Activated naive CD4-positive, alpha-beta T cell treated with anti-CD3 and anti-CD28 coated beads, Interleukin-2, amount 50 U/mL, for 16 hours (primary cell): ENCODE measurements at places on chromosomes 3 and 15.

DNA sequence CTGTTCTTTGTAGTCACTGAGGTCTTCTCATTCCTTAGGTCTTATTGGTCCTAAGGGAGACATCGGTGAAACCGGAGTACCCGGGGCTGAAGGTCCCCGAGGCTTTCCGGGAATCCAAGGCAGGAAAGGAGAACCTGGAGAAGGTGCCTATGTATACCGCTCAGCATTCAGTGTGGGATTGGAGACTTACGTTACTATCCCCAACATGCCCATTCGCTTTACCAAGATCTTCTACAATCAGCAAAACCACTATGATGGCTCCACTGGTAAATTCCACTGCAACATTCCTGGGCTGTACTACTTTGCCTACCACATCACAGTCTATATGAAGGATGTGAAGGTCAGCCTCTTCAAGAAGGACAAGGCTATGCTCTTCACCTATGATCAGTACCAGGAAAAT, 11.6 kb downstream of the ADIPOQ start:
- DNase-seq, result no peak

GRCh38 chr3:143471705-143472104, 352.1 kb downstream of the CHST2 start:
- DNase-seq, result no peak

DNA sequence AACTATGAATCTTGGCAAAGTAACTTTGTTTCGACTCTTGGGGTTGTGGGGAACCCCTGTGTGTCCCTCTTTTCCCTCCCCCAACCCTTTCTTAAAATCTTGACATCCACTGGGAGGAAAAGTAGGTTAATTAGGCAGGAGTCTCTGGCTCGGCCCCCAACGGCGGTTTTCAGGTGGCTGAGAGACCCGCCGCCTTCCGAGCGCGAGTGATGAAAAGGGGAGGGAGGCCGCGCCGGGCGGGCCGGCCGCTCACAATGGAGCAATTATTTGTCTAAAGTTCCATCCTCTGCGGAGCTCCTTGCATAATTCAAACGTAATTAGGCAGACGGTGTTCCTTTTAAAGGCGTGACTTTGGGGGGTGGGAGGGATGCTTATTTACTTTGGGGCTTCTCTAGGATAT, 51.7 kb downstream of the ZIC4 start:
- no peak for DNase-seq

- DNase-seq, result no peak
Observed at GRCh38 chr3:39989746-39990145, 180.3 kb downstream of the MYRIP start.

- DNase-seq, result no peak
Observed at GRCh38 chr3:55683666-55684270, 196.7 kb upstream of the WNT5A start.

DNA sequence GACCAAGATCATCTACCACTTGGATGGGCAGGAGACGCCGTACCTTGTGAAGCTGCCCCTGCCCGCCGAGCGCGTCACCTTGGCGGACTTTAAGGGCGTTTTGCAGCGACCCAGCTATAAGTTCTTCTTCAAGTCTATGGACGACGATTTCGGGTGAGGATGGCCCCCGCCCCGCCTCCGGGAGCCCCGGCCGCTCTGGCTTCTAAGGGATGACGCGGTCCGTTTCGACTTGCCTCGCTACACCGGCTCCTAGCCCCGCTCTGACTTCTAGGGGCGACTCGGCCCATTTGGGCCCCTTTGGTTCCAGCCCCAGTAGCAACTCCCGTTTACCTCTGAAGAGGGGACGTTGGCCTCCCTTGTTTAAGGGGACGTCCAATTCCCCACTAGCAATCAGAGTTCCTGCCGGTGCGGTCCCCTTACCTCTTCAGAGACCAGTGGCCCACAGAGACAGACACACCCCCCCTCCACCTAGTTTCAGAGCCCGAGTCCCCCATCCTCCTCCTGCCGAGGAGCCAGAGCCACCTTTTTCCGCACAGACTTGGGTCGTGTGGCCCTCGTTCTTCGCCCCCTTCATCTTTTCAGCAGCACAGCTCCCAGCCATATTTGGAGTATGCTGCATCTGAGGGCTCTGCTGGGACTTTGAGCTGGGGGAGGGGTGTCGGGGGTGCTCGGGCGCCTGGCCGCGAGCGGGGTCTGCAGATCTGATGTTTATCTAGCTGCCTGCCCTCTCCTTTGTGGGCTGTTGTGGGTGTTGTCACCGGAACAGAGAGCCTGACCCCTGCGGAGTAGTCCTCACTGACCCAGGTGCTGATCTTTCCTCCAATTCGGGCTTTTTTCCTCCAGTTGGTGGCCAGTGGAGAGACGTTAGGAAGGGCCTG, 706 bp downstream of the DVL3 start:
- peak; percentile 57 for DNase-seq

GRCh38 chr3:9280451-9281219, 31.2 kb upstream of the SRGAP3 start:
- no peak for DNase-seq

DNA sequence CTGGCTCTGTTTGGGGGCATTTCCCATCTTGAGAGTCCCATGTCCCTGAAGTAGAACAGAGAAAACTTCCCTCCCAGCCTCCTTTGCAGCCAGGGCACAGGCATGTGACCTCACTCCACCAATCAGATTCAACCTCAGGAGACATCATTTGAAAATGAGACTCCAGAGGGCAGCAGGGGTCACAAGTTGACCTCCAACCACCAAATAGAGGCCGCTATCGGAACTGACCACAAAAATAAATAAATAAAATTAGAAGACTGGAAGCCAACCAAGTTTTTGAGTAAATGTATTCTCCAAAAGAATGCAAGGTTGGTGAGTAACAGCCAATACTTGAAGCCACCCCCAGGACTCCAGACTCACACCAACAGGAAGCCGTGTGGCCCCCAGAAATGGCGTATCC, 106.5 kb downstream of the CHSY1 start:
- DNase-seq, result no peak

GRCh38 chr3:50112462-50112861, 23.7 kb downstream of the RBM5 start:
- DNase-seq, result no peak

DNA sequence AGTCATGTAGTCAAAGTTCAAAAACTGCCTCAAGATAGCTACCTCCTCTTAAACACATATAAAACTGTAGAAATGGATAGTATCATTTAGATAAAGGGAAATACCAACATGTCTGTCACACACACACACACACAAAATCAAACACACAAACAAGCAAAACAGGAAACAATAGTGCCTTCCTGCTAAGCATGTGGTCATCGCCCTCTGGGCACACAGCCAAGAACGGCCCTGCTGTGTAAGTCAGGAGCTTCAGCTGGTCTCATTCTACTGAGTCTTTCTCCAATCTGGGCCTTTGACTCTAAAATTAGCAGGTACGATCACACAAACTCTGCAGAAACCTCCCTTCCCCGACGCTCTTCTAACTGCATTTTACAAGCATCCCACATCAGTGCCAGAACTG, 272.2 kb upstream of the CHRNA7 start:
- no peak for DNase-seq

- no peak for DNase-seq
Observed at GRCh38 chr15:22903961-22904534, 65.6 kb downstream of the NIPA2 start.

DNA sequence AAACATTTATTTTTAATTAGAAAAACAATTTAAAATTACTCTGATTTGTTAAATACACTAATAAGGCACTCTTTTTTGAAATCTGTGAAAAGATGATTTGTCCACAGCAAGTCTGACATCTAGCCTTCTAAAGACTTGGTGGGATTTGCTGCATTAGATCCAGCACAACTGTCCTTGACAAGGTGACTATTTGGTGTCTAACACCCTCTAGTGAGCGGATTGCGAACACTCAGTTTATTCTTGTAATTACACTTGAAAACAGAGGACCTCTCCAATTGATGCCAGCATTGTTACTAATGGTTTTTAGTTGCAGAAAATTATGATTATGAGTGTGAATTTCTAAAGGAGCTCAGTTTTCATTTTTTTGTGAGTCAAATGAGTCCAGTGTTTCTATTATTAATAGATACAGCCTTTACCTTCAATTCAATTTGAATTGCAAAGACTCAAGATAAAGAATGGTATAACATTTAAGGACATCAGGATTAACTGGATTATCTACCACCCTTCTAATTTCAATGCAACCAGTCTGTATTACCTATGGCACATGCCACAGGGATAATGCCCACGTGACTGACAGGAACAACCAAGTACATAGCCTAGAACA, 29.7 kb upstream of the STRIT1 start:
- DNase-seq, result no peak

DNA sequence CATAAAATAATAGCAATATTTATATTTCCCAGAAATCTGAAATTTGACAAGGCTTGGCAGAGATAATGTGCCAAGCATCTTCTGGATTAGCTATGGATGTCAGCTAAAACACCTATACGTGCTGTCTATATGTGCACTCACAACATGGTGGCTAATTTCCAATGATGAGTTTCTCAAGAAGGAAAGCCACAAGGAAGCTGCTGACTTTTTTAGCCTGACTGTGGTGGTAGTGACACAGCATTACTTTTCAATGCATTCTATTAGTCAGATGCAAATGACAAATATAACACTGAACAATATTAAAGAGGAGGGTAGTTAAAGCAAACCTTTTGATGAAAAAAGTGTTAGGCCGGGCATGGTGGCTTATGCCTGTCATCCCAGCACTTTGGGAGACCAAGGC, 101.7 kb upstream of the CCDC54 start:
- DNase-seq, result no peak

DNA sequence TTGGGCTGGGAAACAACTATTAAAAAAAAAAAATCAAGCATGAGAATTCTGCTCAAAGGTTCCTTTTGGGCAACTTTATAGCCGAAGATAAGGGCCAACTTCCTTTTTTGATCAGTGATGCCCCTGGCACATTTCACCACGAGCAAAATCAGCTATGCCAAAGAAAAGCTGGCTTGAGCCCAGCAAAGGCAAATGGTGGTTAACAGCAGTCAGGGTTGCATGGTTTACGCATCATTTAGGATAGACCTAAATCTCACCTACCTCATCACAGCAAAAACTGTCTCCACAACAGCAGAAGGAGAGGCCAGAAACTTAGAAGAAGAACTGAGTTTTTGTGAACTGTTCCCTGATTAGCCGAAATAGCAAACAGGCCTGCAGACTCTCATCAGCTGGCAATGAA, 220.1 kb upstream of the CDIN1 start:
- no peak for DNase-seq

GRCh38 chr15:71228403-71228802, 113.1 kb downstream of the THSD4 start:
- no peak for DNase-seq

GRCh38 chr15:100771746-100772145, 107.9 kb upstream of the ALDH1A3 start:
- no peak for DNase-seq

GRCh38 chr15:33623010-33623409, 312.2 kb downstream of the RYR3 start:
- DNase-seq, result no peak

GRCh38 chr15:48992545-48992944, 28.8 kb upstream of the SHC4 start:
- no peak for DNase-seq

DNA sequence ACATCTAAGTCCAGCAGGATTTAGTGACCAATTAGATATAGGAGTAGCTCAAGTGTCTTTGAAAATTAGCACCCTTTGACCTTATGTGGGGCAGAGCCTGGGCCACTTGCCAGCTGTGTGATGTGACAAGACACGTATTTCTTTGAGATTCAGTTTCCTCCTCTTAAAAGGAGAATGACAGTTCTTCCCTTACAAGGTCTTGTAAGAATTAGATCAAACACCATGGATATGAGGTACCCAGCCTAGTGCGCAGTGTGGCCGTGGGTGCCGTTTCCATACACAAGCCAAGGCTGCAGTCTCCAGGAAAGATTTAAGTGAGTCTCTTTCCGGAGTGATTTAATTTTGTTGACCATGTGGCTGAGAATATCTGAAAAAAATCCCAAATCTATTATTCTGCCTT, 46.3 kb downstream of the ARHGAP31 start:
- no peak for DNase-seq

- no peak for DNase-seq
Observed at GRCh38 chr15:29859293-29859692, 37.0 kb upstream of the TJP1 start.

DNA sequence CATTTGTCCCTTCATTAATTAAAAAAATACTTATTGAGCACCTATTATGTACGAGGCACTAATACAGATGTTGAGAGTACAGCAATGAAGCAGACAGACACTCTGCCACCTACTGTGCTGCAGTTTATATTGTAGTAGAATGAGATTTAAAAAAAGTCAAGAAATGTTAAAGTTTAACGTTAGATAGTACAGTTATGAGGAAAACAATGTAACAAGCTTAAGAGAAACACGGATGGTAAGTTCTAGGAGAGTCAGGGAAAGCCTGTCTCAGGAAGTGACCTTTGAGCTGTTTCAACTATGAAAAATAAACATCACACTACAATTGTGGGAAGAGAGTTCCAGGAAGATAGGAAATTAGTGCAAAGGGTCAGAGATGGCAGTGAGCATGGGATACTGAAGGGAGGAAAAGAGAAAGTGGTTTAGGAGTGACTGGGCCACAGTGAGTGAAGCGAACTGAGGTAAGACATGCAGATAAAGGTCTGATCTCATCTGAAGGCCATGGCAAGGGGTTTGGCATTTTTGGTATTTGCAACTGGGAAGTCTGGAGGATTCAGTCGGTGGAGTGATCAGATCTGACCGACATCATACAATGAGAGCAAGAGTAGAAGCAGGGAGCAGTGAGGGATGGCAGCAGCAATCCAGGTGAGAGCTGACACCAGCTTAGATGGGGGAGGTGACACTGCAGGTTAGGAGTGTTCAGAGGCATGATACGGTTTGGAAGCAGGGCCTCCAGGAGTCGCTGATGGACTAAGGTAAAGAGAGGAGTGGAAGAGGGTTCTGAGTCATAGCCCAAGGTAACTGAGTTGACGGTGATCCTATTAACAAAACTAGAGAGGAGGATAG, 28.5 kb downstream of the PLSCR4 start:
- DNase-seq, result no peak
